ENCODE measurements at places on chromosomes 1 and 21.

GRCh38 chr1:76068953-76069561, 5.5 kb upstream of the ST6GALNAC3 start:
- DNase-seq, result no peak

DNA sequence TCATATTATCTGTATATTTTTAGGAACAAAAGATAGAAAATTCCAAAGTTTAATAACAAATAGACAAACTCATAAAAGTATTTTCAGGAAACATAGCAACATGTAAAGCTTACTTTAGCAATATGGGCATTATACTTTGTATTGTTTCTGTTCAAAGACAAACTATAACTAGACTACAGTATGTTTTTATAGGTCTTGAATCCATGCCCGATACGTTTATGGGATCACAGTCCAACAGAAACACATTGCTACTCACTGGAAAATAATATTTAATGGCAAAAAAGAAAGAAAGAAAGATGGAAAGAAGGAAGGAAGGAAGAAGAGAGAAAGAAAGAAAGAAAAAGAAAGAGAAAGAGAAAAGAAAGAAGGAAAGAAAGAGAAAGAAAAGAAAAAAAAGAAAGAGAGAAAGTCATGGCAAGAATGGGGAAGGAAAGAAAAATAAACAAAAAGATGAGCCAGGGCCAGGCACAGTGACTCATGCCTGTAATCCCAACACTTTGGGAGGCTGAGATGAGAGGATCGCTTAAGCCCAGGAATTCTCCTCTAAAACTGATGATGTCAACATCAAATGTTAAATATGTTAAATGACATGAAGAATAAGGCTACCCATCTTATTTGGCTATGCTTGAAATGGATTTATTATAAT, 32.7 kb downstream of the TM2D1 start:
- DNase-seq, result no peak

DNA sequence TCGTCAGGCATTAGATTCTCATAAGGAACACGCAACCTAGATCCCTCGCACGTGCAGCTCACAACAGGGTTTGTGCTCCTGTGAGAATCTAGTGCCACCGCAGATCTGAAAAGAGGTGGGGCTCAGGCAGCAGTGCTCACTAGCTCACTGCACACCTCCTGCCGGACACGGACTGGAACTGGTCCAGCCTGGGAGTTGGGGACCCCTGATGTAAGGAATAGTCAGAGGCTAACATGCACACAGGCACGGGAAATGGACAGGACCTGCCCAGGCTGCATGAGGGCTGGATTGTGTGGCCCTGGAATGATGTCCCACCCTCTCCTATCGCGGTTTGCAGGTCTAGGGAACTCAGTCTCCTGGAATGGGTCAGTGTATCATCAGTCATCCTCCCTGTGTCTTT, 23.2 kb upstream of the MX1 start:
- no peak for DNase-seq

- DNase-seq, result no peak
These were observed 39.4 kb downstream of the PLXNA2 start for GRCh38 chr1:208204779-208205178.

- DNase-seq, result no peak
These were observed 1.1 kb upstream of the AJAP1 start for GRCh38 chr1:4653328-4653660.

DNA sequence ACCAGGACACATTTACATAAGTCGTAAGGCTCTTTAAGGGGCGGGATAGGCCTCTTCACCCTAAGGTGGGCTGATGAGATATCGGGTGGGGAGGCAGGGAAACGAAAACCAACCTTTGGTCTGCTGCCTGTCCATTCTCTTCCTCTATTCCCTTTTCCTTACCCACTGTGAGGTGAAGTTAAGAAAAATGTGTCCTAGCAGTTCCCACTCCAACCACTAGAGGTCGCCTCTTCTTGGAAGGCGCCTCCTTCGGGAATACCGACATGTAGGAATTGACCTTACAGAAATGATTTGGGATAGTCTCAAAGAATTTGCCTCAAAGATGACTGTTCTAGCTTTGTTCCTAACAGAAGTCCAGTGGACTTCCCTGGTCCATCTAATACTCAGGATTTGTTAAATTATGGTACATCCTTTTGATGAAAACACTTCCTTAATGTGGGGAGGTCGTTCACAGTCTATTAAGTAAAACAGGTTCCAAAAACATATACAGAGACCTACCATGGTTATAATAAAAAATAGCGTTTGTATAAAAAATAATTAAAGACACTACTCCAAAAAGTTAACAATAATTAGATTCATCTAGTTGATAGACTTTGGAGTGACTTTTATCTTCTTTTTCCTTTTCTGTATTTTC, 14.1 kb downstream of the AZIN2 start:
- no peak for DNase-seq

DNA sequence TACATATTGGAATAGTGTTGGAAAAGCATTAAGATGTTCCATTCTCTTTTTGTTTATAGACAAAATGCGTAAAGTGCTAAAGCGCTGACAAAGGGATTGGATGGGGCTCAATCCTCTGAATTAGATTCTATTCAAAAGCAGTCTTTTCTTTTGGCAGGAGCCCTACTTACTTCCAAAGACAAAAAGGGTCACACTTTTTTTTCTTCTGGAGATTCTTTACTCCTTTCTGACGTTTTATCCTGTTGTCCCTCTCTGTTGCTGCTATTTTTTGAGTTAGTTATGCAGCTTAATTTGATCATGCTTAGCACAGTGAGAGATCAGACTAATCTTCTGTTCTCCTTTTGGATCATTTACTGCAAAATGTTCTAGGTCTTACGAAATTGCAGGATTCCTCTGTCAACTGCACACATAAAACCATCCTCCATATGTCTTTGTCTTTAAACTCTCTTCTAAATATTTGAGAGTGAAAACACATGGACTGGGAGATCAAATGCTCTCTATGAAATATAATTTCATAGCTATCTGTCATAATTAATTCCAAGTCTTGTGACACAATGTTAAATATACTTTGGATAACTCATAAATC, 656.4 kb upstream of the ADGRL2 start:
- DNase-seq, result no peak

- no peak for DNase-seq
These were observed 23.4 kb upstream of the PDE9A start for GRCh38 chr21:42629933-42630589.

DNA sequence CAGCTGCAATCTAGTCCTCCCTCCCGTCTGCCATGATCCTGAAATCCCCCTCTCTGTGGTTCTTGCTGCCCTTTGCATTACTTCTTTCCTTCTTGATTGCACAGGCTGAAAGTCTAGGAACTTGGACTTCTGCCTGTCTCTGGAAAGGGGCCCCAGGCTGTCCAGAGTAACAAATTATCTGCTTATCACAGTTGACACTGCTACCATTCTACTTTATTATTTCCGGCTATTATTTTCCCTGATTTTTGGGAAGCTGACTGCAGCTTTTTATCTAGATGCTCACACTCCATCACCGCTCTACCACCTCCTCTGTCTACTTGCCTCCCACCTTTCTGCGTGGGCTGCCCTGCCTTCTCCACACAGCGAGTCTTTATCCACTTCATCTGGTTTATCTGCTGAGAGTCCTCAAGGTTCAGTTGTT, 202.1 kb upstream of the PLXNA2 start:
- DNase-seq, result no peak

DNA sequence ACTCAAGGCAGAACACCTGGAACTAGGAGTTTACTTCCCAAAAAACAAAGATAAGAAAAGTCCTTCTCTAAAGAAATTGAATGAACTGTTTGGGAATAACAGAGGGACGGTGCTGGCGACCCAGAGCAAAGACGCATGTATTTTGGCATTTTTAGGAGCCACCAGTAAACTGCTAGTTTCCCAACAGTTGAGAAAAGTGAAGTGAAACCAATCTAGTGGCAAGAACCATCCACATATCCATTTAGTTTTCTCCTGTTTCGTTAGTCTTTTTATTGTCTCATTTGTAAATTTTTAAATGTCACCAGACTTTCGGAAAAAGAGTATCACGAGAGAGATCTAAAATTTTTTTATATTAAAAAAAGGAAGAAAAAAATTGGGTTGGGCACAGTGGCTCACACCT, 30.2 kb downstream of the ODF2L start:
- DNase-seq, result no peak

GRCh38 chr21:35128536-35128935, 79.4 kb upstream of the RUNX1 start:
- DNase-seq, result no peak

DNA sequence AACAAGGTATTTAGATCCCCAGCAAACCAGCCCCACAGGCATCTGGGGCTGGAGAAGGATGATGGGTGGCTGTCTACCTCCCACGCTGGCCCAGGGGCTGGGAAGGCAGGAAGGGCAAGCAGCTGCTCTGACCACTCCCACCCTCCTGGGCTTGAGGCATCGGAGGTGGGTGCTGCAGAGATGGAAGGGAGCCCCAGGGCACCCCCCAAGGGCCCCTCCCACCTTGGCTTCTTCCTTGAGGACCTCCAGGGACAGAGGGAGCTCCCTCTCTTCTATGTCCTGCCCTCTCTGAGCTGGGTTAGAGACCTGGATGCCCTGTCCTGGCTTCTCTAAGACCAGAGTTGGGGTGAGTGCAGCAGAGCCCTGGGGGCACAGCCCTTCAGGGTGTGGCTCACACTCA, 3.1 kb downstream of the CD52 start:
- no peak for DNase-seq

- DNase-seq, result no peak
These were observed 112.3 kb downstream of the PRRX1 start for GRCh38 chr1:170776252-170776651.

DNA sequence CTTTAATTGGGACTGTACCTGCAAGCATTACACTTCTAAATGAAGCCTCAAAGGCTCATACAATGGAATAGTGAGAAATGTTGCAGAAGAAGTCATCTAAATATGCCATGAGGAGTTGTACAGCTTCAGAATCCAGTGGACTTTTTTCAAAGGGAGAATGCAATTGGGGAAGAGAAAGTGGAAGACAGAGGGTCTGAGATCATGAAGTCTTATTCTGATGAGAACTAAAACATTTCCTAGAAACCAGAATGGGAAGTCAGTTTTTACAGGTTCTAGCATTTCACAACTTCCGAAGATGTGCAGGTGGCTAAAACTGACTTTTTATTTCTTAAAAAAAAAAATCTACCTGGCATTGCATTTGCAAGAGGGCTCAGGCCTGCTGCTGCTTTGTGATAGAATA, 424.4 kb upstream of the RUNX1 start:
- no peak for DNase-seq
